Left lobe of liver (tissue), 2 donors: ENCODE measurements at places on chromosomes 2 and 18.

DNA sequence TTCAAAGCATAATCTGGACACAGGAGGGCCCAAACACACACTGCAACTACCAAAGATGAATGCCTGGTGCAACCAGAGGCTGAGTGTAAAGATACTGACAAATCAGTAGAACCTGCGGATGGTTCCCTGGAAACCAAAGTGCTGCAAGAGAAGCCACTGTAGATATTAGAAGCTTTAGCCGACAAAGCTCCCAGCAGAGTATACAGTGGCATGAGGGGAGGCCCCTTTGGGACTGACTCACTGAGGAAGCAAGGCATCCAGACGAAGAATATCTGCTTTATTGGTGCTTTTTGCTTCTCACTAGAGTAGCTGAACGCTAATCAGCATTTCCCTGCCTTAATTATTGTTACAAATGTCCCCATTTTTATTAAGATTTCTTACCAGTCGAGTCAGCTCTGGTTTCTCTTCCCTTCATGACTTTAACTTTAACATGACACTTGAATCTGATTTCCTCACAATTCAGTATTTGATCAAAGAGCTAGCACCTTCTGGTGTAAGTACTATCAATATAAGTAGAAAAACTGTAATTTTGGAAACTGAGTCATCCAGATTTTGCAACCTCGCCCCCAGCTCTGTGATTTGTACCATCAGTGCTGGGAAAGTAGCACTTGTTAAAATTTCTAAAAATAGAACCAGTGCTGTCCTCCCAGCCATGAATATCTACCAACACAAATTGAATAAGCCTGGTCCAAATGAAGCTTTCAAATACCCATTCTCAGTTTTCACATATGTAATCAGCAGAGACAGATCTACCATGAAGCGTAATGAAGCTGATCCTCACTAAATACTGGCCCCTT, 34.2 kb downstream of the FIGN start:
- no peak for DNase-seq

GRCh38 chr18:58813105-58813504, 51.6 kb upstream of the ZNF532 start:
- DNase-seq: no peak

DNA sequence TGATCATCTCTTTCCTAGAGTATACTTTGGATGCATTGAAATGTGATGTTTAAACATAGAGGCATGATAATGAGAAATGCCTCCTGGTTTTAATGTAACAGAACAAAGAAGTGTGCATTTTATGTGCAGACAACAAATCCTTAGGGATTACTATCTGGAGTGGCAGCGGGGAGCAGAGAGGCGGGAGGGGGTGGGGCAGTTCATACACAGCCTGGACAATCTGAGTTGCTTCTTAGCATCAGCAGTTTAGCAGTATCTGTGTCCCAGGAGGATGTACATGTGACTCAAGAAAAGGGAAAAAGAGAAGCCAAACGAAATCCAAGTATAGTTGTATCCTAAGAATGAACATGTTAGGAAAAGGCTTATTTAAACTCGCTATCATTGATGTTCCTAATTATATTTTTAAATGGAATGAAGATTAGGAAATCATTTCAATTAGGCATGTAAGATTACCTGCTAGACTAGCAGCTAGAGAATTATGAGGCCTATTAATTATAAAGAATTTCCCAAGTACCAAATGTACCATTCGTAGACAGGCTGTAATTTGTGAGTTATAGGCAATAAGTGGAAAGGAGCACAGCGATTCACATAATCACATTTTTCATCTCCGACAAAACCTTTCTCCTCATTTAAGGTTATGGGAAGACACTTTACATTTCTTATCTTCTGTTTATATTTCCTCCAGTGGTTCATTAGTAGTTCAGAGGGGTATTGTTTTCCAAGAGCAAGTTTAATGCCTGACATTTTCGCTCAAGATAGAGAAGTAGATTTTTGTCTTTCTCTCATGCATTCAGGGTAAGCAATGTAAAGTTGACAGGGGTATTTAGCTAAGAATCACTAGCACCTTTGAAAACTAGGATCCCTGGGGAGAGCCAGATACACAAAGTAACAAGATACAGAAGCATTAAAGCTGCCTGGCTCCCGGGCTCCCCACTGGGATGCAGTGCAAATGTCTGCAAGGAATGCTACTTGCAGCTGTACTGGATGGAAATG, 141.3 kb upstream of the NOSTRIN start:
- DNase-seq: no peak

GRCh38 chr2:83196225-83196624, 1262.9 kb downstream of the SUCLG1 start:
- DNase-seq: no peak

DNA sequence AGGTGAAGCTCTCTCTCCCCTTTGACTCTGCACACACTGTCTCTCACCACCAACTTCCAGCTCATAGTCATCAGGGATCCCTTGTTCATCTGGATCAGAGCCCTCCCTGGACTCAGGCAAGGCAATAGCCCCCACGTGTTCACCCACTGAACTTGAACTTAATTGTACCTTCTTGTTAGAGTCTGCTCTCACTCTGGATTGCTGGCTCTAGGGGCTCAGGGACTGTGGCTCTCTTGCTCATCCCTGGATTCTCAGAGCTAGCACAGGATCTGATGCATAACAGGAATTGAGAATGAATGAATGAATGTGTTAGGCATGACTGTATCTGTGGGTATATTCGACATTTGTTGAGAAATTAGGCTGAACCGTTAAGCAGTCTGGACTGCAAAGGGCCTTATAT, 16.7 kb upstream of the ASAP2 start:
- no peak for DNase-seq

- DNase-seq: no peak
Observed at GRCh38 chr18:74840492-74841167, 243.0 kb downstream of the ZNF407 start.

DNA sequence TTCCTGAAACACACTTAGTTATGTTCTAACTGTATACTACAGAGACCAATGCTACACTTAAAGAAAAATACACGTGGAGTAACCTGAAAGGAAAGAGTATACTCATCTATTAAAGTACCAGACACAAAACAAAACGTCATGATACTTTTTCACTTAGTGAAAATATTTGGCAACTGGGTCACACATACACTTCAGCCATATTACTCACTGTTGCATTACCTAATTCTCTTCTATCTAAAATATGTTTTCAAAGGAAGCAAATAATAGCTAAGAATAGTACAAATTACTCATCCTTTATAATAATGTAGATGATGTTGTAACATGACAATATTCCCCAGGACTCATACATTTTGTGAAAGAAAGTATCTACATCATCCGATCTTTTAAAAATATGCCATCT, 76.5 kb upstream of the EPB41L3 start:
- no peak for DNase-seq

- DNase-seq: no peak
Observed at GRCh38 chr2:238162846-238163441, 4.2 kb downstream of the ERFE start.

DNA sequence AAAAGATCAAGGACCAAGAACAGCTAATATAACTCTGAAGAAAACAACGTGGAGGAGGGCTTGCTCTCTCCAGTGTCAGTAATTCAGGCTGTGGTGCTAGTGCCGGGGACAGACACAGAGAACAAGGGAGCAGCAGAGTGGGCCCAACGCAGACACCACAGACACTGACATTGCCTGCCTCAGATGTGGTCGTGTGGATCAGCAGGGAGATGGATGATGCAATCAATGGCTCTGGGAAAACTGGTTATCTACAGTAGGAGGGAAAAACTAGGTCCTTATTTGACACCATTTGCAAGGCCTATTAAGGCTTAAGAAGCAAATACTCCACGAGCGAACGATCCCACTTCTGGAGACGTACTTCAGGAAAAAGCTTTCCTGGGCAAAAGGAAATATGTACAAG, 36.1 kb downstream of the HDLBP start:
- no peak for DNase-seq

GRCh38 chr2:196291873-196292800, 120.8 kb upstream of the STK17B start:
- DNase-seq: no peak

DNA sequence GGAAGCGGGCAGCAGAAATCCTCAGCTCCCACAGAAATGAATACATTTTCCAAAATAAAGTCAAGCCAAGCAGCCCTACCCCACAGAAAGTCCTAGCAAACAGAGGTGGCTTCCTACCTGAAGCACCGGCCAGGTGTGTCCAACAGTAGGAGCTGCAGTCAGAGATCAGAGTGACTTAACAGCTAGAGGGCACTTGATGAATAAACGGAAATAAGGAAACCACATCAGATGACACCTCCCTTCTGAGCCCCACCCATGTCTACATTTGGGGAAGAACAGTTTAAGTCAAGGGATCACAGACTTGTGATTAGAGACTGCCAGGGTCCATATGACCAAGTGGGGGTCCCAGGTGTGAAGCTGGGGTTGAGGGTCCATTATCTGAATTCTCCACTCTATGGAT, at the start of gene CXCR1:
TSS of gene CXCR1 (minus strand) at position 172 of the 400 bp plus-strand sequence. CDS start 1,751 bp downstream, outside the sequence.
- no peak for DNase-seq

DNA sequence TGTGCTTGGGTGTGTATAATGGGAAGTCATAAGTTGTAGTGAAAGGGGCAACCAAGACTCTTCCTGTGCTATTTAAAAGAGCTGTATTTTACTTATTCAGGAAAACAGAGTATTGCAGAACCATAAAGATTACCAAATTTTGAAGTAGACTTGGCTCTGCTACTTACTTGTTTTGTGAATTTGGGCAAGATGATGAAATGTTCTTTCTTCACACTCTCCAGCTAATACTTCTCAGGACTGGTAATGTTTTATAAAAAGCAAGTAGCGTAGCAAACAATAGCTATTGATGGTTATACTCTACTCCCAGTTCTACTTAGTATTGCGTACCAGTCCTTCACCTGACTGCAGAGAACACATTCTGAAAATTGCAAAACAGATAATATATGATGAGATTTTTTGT, 374.1 kb downstream of the ARHGAP15 start:
- DNase-seq: no peak

- no peak for DNase-seq
Observed at GRCh38 chr2:175017618-175018414, 12.6 kb upstream of the CHN1 start.

GRCh38 chr2:60281730-60282129, 271.7 kb downstream of the BCL11A start:
- no peak for DNase-seq

GRCh38 chr2:31328026-31328425, 86.5 kb downstream of the XDH start:
- no peak for DNase-seq

DNA sequence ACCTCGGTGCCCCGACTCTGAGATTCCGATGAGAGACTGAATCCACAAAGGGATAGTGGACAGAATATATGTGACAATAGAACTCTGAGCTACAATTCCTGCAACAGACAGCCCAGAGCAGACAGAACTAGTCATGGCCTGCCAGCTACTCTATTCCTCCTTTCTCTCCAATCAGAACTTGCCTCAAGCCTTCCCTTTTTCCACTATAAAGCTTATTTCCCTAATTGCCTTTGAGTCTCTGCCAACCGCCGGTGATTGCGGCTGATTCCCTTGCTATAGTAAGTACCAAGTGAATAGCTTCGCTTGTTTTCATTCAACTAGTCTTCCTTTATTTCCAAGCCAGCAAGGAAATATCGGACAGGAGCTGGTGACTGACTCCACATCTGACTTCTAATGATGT, 96.8 kb downstream of the DSC3 start:
- no peak for DNase-seq

GRCh38 chr2:106857882-106858478, 28.0 kb downstream of the ST6GAL2 start:
- DNase-seq: no peak

DNA sequence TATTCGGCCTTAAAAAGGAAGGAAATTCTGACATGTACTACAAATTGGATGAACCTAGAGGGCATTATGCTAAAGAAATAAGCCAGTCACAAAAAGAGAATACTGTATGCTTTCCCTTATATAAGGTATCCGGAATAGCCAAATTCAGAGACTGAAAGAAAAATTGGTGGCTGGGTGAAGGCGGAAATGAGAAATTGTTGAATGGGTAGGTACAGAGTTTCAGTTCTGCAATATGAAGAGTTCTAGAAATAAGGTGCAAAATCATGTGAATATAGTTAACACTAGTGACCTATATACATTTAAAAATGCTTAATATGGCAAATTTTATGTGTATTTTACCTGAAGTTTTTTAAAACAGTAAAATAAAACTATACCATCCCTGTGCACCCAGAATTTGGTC, 43.1 kb downstream of the RMP24 start:
- DNase-seq: no peak

DNA sequence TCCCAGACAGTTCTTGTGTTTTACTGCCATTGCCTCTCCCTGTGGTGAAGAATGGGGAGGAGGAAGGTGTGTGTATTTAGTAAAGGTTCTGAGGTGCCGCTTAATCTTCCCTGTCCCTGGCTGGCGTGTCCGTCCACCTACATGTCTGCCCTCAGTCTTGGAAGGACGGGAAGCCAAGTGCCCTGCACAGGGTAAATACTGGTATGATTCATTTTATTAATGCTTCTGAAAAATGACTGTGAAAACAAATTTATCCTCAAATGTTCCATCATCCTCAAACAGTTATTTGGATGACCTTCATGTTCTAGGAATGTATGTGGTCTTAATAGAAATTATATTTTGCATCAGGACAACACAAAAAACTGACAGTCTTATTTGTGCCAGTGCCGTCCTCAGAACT, 6.6 kb downstream of the EPAS1 start:
- DNase-seq: no peak

GRCh38 chr18:23832911-23833310, 143.7 kb downstream of the LAMA3 start:
- no peak for DNase-seq

GRCh38 chr2:79393806-79394484, 118.9 kb upstream of the CTNNA2 start:
- no peak for DNase-seq

DNA sequence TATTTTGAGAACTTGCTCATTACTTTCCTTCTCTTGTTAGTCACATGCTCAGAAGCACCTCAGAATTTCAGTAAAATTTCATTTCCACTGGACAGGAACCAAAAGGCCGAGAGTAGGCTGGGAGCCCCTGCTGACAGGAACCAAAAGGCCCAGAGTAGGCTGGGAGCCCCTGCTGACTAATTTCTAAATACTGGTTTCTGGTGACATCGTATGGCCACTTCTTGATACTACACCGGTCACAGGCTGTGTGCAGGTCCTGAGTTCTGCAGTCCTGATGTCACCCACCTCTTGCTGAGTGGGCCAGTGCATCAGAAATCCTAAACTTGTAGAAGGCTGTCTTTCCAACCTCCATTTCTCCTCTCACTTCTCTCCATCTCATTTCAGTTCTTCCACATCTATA, 17.7 kb upstream of the EN1 start:
- DNase-seq: no peak

GRCh38 chr2:75787532-75788132, 76.9 kb upstream of the GCFC2 start:
- DNase-seq: no peak
